NCI-H2029 treated with DMSO at 0.1 percent for 48 hours (cell line): ENCODE measurements at places on chromosomes 6 and 20.

DNA sequence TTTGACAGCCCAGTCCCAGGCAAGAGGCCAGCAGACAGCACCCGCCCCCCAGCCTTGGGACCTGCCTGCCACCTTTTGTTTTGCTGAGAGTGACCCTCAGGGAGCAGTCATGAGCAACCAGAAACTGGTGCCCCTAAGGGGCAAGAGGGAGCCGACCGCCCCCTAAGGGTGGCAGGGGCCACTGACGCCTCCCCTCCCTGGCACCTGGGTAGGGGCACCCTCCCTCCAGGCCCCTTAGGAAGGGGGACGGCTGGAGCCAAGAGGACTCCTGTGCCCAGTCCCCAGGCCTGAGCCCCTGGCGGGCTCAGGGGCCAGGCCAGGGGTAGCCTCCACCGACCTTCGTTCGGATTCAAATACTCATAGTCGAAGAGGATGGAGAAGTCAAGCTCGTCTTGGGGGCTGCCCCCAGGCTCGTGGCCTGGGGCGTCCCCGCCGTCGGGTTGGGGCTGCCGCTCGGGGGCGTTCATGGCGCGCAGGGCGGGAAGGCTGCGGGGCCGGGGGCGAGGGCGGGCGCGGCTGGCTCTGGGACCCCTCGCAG lies 417 bp downstream of the NFATC2 start:
- DNase-seq: no peak

- DNase-seq: no peak
Measured at GRCh38 chr6:152173321-152173720, 365.8 kb downstream of the ESR1 start.

DNA sequence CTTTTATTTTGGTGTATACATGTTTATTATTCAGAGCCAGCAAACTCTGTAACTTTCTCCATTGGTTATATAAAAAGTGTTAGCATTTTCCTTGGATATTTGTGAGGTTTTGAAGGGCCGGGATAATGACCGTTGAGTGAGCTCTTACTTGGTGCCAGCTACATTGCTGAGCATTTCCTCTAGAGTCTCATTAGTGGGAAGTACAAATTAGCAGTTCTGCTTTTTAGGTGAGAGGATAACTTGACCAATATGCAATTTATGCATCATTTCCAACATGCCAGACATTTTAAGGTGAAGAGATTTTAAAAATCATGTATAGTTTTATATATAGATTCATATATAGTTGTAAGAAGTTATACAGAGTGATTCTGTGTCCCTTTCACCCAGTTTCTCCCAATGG lies 84.3 kb downstream of the CARMIL1 start:
- DNase-seq: no peak

GRCh38 chr6:108437821-108438220 lies 122.9 kb upstream of the FOXO3 start:
- DNase-seq: no peak

DNA sequence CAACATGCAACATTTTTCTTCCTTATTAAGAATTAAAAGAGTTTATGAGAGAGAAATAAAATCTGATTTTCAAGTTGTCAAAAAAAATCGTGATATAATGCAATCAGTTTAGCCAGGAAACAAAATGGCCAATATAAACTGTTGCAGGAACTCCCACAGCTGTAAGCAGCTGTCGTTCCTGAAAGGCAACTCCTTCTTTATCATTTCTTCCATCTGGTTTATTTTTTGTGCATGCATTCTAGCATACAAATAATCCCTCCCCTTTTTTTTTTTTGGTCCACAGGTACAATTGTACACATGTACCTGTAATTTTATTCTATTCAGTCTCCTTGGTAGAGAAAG lies 19.7 kb downstream of the TRAF3IP2 start:
- no peak for DNase-seq
